ENCODE measurements at places on chromosomes 2 and 18.

DNA sequence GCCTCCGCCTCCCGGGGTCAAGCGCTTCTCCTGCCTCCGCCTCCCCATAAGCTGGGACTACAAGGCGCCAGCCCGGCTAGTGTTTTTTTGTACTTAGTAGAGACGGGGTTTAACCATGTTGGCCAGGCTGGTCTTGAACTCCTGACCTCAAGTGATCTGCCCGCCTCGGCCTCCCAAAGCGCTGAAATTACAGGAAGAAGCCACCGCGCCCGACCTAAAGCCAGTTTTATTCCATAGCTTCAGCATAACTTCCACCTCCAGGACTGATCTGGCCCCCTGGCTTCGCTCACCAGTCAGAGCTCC, 783 bp upstream of the TXNL4A start:
- no peak for DNase-seq

- DNase-seq: no peak
Measured at GRCh38 chr2:219210196-219210885, 3.8 kb downstream of the ZFAND2B start.

- no peak for DNase-seq
Measured at GRCh38 chr2:176072292-176072669, 11.5 kb downstream of the EVX2 start.

- no peak for DNase-seq
Measured at GRCh38 chr2:156647377-156648010, 211.3 kb downstream of the GPD2 start.

- no peak for DNase-seq
Measured at GRCh38 chr2:145740302-145740701, 1220.4 kb upstream of the ZEB2 start.

- no peak for DNase-seq
Measured at GRCh38 chr2:223692191-223692947, 90.2 kb upstream of the SCG2 start.

GRCh38 chr2:38037757-38038621, 38.0 kb downstream of the CYP1B1 start:
- no peak for DNase-seq

DNA sequence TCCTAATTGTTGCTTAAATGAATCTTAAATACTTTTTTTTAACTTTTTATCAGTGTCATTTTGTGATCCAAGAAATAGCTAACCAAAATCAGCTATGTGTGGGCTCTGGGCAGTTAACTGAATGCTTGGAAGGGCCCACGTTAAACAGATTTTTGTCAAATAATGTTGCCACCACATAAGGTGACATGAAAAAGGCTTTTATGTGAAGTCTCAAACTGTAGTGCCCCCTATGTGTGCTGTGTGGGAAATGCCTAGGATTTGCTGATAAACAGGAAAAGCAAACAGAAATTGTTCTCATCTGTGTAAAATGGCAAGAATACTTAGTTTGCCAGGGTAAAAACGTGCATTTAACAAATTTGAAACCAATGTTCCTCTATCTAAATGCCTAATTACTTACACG, 242.2 kb downstream of the ZNF516 start:
- DNase-seq: no peak

- no peak for DNase-seq
Measured at GRCh38 chr2:84077496-84077895, 381.6 kb downstream of the SUCLG1 start.

- no peak for DNase-seq
Measured at GRCh38 chr2:170336408-170336807, 158.5 kb downstream of the MYO3B start.

GRCh38 chr18:23504720-23505119, 1.4 kb downstream of the RMC1 start:
- peak; percentile 1 for DNase-seq

DNA sequence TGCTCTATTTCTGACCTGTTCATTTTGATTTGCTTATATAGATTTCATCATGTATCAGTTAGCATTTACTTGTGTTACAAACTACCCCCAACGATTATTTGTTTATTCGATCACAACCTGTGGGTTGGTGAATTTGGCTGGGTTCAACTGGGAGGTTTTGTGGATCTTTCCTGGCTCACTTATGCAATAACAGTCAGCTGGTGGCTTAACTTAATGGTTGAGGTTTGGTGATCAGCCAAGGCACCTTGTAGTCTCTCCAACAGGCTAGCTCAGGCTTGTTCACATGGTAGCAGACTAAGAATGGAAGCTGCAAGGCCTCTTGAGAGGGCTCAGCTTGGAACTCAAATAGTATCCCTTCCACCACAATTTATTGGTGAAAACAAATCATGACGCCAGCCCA, 5.4 kb upstream of the PUM2 start:
- no peak for DNase-seq

- DNase-seq: no peak
Measured at GRCh38 chr2:169775765-169776164, 22.9 kb upstream of the SSB start.

DNA sequence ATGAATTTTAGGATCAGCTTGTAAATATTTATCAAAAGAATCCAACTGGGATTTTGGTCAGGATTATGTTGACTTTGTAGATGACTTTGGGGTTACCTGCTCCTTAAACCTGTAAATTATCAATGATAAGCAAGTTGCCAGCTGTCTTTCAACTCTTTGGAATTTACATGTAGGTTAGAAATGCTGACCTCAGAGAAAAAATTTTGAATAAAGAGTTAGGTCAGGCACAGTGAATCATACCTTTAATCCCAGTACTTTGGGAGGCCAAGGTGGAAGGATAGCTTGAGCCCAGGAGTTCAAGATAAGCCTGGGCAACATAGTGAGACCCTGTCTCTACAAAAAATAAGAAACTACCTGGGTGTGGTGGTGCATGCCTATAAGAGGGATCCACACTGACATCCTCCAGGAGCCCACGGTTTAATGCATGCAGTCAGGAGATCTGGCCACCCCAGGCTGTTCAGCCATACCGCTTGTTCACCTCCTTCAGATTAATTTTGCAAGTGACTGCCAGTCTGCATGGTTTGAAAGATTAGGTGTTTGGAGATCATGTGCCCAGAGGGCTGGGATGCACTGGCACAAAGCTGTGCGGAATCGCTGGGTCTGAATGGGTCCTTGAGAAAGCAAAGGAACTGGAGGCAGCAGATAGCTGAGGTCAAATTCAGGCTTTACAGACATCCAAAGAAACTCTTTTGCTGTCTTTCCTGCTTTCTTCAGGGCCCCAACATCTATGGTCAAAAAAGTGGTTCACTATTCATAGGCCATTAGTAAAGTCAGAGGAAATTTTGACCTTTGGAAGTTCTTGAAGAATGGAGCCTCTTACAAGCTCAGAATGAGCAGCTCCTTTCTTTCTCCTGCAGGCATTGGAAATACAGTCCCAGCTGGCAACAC, 83.4 kb upstream of the TXNDC2 start:
- no peak for DNase-seq

GRCh38 chr2:136766073-136766404, 694 bp downstream of the THSD7B start:
- DNase-seq: no peak

DNA sequence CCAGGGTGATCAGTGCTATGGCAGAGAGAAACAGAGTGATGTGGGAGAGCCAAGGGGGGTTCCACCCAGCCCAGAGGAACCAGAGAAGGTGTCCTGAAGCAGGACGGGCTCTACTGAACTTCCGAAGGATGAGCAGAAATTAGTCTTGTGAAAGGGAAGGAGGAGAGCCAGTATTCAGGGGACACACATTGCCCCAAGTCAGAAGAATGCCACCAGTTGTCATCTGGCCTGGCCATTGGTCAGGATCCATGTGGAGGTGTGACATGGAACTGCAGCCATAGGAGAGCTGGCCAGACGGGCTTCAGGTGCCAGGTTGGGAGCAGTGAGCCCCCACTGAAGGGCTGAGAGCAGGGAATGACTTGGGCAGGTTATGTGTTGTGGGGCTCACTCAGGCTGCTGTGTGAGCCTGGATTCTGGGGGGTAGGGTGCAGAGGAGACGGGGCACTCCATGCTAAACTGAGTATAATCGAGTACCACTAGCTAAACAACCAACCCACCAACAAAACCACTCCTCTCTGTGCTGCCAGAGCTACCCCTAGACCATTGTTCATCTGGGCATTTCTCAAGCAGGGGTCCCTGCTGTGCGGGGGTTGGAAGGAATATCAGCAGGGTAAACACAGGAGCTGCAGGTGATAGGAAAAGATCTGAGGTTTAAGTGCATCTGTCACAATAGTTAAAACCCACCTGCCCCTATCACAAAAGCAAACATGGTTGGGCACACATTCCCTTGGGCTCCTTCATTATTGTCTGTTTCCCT, 25.3 kb downstream of the MARCO start:
- DNase-seq: no peak

DNA sequence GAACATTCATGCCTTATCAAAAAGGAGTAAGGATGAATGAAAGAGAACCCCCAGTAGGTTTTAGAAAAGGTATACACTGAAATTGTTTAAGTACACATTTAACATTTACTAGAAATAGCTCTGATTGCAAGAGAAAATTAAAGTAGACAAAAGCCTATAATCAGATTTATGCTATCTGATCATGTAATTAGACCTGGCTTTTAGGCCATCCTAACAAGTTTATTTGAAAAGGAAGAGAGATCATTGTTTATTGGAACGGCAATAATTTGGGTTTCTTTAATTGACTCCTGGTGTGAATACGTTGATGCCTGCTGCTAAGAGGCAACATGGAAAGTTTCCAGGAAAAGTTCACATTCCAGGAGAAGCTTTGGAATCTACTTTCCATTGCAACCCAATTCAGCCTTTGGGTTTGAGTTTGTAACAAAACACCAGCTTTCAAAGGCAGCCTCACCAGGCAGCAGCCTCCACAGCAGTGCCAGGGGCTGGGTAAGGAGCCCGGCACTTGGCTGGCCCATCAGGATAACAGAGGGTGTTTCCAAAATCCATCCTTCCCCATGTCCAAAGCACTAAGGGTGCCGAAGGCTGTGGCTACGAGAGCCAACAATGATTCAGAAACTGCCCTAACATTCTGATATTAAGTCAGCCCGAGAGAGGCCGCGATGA, 18.0 kb downstream of the FZD7 start:
- no peak for DNase-seq

- DNase-seq: no peak
Measured at GRCh38 chr2:54106631-54107454, 8.6 kb upstream of the ACYP2 start.

DNA sequence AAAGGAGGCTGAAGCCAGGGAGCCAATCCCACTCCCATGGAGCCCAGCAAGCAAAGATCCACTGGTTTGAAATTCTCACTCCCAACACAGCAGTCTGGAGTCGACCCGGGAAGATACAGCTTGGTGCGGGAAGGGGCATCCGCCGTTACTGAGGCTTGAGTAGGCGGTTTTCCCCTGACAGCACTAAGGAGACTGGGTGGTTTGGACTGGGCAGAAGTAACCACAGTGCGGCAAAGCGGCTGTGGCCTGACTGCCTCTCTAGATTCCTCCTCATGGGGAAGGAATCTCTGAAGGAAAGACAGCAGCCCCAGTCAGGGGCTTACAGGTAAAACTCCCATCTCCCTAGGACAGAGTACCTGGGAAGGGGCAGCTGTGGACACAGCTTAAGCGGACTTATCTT, 261.6 kb upstream of the KYNU start:
- DNase-seq: no peak

DNA sequence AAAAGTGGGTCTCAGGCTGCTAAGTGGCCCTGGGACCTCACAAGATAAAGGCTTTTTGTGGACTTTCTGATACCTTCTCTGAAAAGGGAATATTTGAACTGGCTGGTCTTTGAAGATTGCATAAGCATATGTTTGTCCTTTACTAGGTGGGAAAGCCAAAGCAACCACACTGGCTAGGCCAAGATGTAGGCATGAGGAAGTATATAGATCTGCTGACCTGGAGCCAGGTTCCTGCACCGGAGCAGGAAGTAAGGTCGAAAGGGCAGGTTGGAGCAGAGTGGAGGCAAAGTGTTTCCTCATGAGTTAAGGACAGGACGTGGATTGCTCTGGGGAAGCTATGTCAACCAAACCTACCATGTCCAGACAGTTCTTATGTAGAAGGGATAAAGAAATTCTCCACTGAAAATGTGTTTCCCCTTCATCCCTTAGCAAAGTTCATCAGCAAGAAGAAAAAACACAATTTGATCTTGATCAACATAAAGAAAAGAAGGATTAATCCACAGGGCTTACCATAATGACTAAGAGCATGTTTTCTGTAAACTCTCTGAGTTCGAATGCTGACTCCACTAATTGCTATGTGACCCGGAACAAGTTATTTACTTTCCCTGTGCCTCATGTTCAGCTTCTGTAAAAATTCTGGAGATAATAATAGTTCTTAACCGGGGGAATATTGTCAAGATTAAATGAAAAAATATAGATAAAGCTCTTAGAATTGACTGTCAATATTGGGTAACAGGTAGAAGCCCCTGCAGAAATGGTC, 156.1 kb upstream of the SRD5A2 start:
- no peak for DNase-seq

GRCh38 chr2:30267161-30267975, 36.0 kb downstream of the LBH start:
- no peak for DNase-seq

GRCh38 chr2:108637304-108637669, 82.0 kb upstream of the RANBP2 start:
- DNase-seq: no peak

DNA sequence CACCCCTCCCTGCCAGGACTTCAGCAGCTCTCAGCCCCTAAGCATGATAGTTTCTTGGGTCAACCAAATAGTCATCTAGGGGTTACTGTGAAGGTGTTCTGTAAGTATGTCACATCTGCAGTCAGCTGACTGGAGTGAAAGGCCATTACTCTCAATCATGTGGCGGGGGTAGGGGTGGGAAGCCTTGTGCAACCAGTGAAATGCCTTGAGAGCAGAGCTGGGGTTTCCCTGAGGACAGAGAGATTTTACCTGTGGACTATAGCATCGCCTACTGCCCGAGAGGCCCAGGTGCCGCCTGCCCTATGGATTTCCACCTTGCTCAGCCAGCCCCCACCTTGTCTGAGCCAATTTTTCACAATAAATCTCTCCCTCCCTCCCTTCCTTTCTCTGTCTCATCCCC, 20.9 kb upstream of the KLF11 start:
- no peak for DNase-seq

GRCh38 chr18:42915299-42915698, 200.2 kb downstream of the RIT2 start:
- DNase-seq: no peak

GRCh38 chr2:145757503-145758246, 1237.8 kb upstream of the ZEB2 start:
- DNase-seq: no peak

DNA sequence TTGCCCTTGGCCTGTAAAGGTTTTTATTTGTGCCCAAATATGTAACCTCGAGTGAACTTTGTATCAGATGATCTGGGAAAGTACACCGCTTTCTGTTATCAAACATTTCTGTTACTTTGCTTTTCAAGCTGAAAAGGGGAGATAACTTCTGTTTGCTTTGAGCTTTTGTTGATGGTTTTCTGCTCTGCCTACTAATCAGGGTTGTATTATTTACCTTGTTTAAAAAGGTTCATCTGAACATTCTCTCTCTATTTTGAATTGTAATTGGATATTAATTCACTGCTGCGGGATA, 79.4 kb downstream of the XRCC5 start:
- DNase-seq: no peak

GRCh38 chr2:171390941-171391516, 42.8 kb downstream of the METTL8 start:
- no peak for DNase-seq

GRCh38 chr2:212032032-212032431, 506.6 kb downstream of the ERBB4 start:
- no peak for DNase-seq
